ENCODE measurements at places on chromosomes 2 and 18. TPM values are rescaled to one million over a fixed set of nuclear protein-coding genes. Genes with fewer than 3 reads are reported as not detected.

CD8B2 gene
- not detected for total RNA-seq

MARCO gene
- 0.54 TPM for total RNA-seq

FHL2 gene
- 86.6 TPM for total RNA-seq

VWA3B gene
- 0.47 TPM for total RNA-seq

PCARE gene
- not detected for total RNA-seq

DLGAP1 gene
- 0.39 TPM for total RNA-seq

TNFRSF11A gene
- total RNA-seq: 3.2 TPM

TMEM247 gene
- not detected for total RNA-seq

ASB18 gene
- total RNA-seq: not detected

ZAP70 gene
- 0.91 TPM for total RNA-seq

IL1A gene
- 0.10 TPM for total RNA-seq

GRHL1 gene
- 8.5 TPM for total RNA-seq

BMP10 gene
- total RNA-seq: not detected

PAIP2B gene
- 5.9 TPM for total RNA-seq

POTEJ gene
- not detected for total RNA-seq

YWHAQ gene
- 365 TPM for total RNA-seq

SERPINB4 gene
- not detected for total RNA-seq

KLHL41 gene
- total RNA-seq: 0.15 TPM

FSIP2 gene
- not detected for total RNA-seq

GALNT5 gene
- total RNA-seq: 3.9 TPM

RRM2 gene
- total RNA-seq: 330 TPM
